ENCODE measurements at places on chromosomes 5 and 9.

- no peak for DNase-seq
Measured at GRCh38 chr9:134607971-134608370, 33.6 kb upstream of the COL5A1 start.

DNA sequence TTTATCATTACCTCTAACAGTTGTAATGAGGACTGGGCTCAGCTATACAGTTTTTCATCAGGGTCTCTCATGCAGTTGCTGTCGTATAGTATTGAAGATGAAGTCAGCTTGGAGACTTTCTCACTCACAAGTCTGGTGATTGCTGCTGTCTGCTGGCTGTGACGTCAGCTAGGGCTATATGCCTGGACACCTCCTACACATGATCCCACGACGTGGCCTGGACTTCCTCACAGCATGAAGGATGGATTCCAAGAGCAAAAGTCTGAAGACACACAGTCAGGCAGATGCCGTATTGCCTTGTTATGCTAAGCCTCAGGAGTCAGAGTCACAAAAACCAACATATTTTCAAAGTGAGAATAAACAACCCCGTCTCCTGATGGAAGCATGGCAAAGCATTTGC lies 193.3 kb downstream of the LURAP1L start:
- no peak for DNase-seq

DNA sequence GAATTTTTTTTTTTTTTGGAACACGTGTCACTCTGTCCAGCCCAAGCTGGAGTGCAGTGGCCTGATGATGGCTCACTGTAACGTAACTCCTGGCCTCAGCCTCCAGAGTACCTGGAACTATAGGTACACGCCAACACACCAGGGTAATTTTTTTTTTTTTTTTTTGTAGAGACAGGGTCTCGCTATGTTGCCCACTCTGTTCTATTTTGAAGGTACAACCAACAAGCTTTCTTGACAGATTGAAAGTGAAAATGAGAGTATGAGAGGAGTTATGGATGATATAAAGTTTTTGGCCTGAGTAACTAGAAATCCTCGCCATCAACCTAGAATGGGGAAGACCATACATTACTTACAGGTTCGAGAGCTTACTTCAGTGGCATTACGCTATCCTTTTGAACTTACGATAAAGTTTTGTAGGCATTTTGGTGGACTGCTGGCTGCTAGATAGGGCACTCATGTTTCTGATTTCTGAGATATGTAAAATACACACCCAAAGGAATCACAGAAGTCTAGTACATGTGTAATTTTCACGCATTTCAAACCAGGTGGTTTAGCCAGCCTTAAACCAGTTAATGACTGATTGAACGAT lies 806 bp upstream of the CDC42SE2 start:
- no peak for DNase-seq

DNA sequence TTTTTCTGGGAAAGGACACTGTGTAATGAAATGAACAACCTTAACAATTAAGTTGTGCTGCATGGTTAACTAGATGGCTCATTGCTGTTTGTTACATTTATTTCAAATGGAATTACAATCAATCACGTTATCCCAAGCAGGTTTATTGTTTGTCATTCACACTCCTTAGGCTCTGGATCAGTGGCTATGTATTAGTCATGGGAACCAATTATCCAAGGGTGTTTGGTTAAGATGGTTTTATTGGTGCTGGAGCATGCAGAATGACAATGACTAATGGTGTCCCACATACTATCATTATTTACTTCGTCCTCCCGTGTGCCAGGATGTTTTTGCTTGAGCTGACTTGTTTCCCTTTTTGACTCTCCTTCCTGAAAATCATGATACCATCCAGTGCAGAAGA lies 10.6 kb upstream of the TRPC7 start:
- DNase-seq, result no peak

- DNase-seq, result no peak
Measured at GRCh38 chr9:76756268-76756640, 8.0 kb upstream of the PCA3 start.

DNA sequence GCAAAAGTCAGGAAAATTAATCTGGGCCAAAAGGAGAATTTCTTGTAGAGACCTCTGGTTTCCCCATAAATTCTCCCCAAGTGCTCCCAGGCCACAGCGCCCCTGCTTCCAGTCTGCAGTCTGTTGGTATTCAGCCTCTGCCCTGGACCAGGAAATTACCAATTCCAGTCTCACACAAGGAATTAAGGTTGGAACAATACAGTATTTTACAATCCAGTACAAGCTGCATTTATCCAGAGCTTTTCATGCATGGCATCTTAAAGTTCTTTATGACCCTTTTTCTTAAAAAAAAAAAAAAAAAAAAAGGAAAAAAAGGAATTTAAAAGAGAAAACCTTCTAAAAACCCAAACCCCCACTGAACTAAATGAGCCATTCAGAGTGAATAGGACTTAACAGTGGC lies 139.6 kb upstream of the RANBP3L start:
- no peak for DNase-seq

DNA sequence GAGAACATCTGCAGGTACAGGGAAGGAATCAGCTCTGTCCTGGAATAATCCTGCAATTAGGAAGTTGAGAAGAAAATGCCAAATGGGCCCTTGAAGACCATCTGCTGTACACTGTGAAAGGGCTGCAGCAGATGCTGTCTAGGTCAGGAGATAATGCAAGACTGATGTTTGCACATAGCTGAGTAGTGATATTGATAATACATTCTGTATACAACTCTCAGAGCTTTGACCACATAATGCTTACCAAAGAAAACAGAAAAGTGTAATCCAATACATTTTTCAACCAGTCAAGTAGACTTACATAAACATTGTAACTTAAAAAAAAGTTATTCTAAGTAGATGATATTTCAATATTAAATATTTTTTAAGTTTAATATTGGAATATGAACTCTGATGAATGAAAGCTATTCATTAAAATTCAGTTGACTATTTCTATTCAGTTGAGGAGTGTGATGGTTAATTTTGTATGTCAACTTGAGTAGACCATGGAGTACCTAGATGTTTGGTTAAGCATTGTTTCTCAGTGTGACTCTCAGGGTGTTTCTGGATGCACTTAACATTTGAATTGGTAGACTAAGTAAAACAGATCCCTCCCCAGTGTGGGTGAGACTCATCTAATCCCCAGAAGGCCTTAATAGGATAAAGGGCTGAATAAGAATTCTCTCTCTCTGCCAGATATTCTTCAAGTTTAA lies 380.1 kb upstream of the PRR16 start:
- no peak for DNase-seq

DNA sequence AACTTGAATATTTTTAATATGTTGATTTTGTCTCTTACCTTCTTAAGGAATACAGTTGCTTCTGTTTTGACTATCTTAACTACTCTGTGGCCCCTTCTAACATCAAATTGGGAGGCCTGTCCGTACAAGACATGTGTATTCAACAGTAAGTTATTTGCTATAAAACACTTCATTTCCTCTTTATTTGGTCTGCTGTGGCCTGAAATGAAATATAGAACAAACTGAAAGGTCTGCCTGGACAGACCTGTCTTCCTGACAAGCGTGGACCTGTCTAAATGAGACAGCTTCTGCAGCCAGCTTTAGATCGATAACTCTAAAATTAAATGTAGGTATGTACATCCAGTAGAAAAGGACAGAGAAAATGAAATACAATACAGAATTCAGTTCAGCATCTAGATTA lies 2.2 kb upstream of the LPAR1 start:
- DNase-seq, result no peak

- no peak for DNase-seq
Measured at GRCh38 chr5:118325931-118326330, 662.4 kb downstream of the DTWD2 start.

DNA sequence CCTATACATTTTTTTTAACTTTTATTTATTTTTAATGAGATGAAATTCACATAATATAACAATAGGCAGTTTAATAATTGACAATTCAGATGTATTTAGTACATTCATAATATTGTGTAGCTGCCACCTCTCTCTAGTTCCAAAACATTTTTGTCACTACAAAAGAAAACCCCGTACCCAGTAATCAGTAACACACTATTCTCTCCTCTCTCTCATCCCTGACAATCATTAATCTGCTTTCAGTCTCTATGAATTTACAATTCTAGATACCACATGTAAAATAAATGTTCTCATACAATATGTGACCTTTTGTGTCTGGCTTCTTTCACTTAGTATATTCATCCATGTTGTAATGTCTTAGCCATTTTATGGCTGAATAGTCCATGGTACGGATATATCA lies 244.8 kb upstream of the DMRT1 start:
- DNase-seq, result no peak

- DNase-seq, result no peak
Measured at GRCh38 chr9:28445211-28445610, 871.9 kb upstream of the C9orf72 start.

GRCh38 chr9:68919661-68920060 lies 94.3 kb downstream of the PRKACG start:
- DNase-seq, result no peak

DNA sequence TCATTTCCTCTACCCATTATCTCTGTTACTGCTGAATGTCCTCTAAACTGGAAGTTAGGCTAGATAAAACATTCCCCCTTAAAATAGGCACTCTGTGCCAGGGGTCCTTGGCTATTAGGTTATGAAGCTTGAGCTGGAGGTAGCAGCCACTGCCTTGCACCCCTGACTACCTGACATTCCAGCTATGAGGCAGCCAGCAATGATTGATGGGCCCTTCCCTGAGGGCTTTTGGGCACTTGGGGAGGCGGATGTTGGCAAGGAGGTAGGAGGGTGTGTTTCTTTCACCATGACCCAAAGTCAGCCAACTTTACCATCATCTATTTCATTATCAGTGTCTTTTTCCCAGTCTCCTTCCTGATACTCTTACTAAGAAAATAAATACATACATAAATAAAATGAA lies 17.1 kb downstream of the TARS1 start:
- no peak for DNase-seq

DNA sequence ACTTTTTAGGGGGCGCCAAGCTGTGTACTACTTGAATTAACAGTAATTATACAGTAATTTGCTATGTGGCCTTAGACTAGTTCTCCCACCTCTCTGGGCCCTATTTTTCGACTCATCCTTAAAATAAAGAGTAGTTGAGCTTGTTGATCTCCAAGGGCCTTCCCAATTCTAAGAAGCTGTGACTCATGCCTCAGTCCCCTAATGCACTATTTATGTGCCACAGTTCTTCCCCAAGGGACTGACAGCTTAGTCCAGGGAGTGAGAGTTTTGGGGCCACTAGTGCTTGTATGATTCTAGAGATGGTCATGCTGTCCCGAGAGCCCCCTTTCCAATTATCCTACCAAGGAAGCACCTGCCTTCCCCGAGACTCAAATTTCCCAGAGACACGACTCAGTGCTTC lies 149.7 kb downstream of the PAPPA start:
- no peak for DNase-seq

- DNase-seq, result no peak
Measured at GRCh38 chr5:113202746-113203716, 226.4 kb downstream of the DCP2 start.

DNA sequence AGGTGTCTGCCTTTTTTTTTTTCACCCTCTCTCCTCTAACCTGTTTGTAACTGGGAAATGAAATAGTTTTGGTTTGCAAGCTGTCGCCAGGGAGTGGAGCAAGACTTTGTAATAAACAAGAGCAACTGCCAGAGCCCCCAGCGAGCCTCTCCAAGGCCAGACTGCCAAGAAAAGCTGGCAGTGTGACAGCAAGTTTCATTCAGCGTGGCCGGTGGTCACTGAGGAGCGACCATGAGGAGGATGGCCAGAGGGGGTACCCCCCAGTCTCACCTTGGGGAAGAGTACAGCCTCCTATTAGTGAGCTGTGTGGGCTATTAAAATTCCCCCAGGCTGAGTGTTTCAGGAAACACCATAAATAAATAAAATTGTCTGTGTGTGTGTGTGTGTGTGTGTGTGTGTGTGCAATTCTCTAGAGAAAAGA lies 49.9 kb downstream of the ZFAND5 start:
- no peak for DNase-seq

- DNase-seq, result no peak
Measured at GRCh38 chr5:32785611-32786254, 74.6 kb downstream of the NPR3 start.

GRCh38 chr5:143437666-143438273 lies 34.3 kb upstream of the NR3C1 start:
- no peak for DNase-seq

- DNase-seq, result no peak
Measured at GRCh38 chr9:106701611-106702010, 161.4 kb upstream of the ZNF462 start.

DNA sequence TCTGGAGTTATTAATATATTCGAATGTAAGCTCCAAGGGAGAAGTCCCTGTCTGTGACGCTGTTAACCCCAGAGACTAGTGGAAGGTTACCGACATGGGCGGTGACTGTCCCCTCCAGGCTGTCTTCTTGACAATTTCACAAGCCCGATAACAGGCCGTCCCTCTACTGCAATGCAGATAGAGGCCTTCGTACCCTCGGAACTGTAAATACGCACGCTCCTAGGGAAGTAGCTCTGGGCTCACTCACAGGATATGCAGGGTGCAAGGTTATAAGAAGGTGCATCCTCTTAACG lies 680 bp upstream of the RFK start:
- peak; percentile 32 for DNase-seq

- DNase-seq, result no peak
Measured at GRCh38 chr9:117772960-117773359, 68.8 kb downstream of the TLR4 start.

- no peak for DNase-seq
Measured at GRCh38 chr9:121721058-121721350, 69.6 kb downstream of the DAB2IP start.

DNA sequence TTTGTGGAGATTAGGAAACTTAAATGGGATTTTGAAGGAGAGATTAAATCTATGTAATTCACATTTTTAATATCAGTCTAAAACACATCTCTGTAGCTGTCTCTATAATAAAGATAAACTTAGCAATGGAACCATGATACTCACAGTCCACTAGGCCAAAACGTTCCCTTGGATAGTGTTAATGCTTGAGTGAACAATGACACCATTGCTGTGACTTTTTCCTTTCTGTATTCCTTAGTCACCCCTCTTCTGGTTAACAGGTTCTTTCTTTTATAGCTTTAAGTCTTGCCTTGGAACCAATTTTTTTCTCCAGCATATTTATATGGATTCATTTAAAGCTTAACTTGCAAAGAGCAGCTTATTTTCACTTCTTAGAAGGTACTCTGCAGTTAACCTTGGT lies 63.3 kb downstream of the INSL6 start:
- no peak for DNase-seq

DNA sequence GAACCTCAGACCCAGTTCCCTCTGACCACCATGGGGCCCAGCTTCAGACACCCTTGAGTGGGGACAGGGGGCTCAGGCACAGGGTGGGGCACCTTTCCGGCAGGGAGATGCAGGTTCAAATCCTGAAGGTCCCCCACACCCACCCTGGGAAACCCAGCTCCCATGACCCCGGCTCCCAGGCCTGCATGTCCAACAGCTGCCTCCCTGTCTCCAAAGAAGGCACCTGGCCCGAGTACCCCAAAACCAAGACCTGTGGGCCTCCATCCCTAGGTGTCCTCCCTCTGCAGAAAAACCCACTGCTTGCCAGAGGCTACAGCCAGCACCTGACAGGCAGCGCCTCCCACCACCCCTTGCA lies 38.5 kb downstream of the VAV2 start:
- no peak for DNase-seq

DNA sequence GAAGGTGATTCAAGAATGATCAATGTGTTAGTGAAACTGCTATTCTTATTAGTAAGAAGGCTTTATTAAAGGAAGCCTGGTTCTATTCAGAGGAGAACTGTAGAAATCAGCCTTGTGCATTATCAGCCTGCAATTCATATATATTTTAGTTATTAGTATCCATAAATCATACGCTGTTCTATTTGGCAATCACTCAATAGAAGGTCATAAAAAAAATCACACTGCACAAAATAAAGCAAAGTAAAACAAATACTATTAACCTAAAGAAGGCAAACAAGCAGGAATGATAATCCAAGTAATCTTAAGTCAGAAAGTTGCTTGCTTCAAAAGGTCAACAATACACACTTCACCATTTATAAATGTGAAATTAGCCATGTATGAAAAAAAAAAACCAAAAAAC lies 138.1 kb downstream of the PDE4D start:
- DNase-seq, result no peak

Data from stimulated activated CD4-positive, alpha-beta T cell treated with anti-CD3 and anti-CD28 coated beads, Interleukin-15, amount 100 ng/mL, for 48 hours (primary cell).